Naive thymus-derived CD8-positive, alpha-beta T cell (primary cell): ENCODE measurements at places on chromosomes 6 and 20. TPM values are rescaled to one million over a fixed set of nuclear protein-coding genes. Genes with fewer than 3 reads are reported as not detected.
A peak's percentile ranks its signal among the peaks of the same experiment; 100 is the strongest.

Gene PNPLA1
- total RNA-seq: not detected

- no peaks in the 10 kb centered on the region for H3K4me1 ChIP-seq
- H3K27me3 ChIP-seq: no peaks in the 10 kb centered on the region
- H3K27ac ChIP-seq: no peak overlapping the region
- DNase-seq: no peak
- H3K36me3 ChIP-seq: no peaks in the 10 kb centered on the region
Observed at GRCh38 chr20:8523684-8524083, 391.6 kb downstream of the PLCB1 start.

DNA sequence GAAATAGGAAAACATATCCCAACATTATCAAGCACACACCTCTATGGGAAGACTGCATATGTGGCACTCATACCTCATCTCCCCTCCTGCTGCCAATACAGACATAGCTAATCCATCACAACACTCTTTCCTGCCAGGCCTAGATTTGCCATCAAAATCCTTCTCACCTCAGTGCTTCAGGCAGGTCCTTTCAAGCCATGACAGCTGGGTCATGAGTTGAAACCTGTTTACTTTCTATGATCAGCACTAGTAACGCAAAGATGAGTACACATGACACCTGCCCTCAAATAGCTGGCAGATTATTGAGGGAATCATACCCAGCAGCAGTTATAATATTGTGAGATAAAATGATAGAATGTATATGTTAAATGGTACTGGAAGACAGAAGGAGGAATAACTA, 183.1 kb downstream of the AIG1 start:
- no peaks in the 10 kb centered on the region for H3K36me3 ChIP-seq
- no peaks in the 10 kb centered on the region for H3K27me3 ChIP-seq
- no peaks in the 10 kb centered on the region for H3K4me1 ChIP-seq
- H3K4me3 ChIP-seq: no peak overlapping the region
- DNase-seq: no peak

DNA sequence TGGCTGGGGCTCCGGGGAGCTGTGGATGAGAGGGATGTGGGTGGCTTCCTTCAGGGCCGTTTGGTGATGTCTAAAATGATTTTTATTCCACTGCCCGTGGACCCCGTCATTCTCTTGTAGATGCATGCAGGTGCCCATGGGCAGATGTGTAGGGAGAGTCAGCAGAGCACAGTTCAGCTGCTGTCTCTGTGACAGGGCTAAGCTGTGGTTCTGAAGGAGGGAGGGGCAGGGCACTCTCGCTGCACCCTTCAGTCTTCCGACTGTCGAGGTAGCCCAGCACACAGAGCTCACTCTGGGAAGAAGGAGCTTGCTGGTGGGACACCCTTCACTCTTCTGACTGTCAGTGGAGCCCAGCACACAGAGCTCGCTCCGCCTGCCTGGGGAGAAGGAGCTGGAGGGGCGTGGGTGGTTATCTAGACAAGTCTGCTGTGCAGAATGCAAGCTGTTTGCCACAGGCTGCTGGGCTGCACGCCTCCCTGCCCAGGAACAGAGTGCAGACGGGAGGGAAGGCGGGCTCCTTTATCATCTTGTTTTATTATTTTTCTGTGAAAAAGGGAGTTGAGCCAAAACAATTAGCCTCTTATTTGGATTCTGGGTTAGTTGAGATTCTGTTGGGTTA, 28.4 kb upstream of the ADRM1 start:
- no peaks in the 10 kb centered on the region for H3K27me3 ChIP-seq
- no peak overlapping the region for H3K4me3 ChIP-seq
- peak overlapping the region; percentile 76 for H3K27ac ChIP-seq
- peaks cover 10% of the 10 kb centered on the region for H3K36me3 ChIP-seq
- DNase-seq: no peak
- H3K4me1 ChIP-seq: peaks cover 2% of the 10 kb centered on the region

Gene FAM229B
- total RNA-seq: 5.5 TPM

Gene RAMACL
- total RNA-seq: 0.42 TPM

DNA sequence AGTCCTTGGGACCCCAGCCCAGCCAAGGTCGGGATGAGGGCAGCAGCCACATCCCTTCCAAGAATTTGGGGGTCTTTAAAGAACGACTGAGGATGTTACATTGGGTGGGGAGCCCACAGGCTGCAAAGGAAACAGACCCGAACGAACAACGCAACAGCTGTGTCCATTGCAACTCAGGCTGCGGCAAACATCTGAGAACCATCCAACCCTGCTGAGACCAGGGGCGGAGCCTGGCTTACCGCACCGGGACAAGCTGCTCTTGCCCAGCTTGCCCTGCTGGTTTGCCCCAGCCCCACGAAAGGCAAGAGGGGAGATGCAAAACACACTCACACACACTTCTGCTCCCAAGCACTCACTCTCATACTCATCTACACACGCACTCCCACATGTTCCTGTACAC, 21.5 kb upstream of the TAF4 start:
- no peak overlapping the region for H3K4me3 ChIP-seq
- H3K36me3 ChIP-seq: no peaks in the 10 kb centered on the region
- H3K27ac ChIP-seq: no peak overlapping the region
- H3K4me1 ChIP-seq: no peaks in the 10 kb centered on the region
- H3K27me3 ChIP-seq: peaks cover 17% of the 10 kb centered on the region

DNA sequence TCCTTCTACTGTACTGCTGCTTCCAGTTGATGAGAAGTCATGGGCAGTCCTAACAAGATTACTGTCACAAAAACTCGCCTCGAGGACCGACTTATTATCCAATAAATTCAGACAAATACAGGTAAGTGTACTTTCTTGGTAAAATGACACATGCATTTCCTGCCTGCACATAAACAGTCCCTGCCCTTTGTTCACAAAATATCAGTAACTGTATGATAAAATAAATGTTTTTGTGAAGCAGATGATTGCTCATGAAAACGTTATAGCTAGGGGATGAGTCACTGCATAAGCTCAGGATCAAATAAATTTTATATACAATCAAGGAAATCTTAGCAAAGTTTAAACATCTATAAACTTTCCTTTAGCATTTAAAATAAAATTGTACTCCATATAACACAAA, 164.5 kb upstream of the RIPOR2 start:
- no peak overlapping the region for H3K27ac ChIP-seq
- H3K27me3 ChIP-seq: no peaks in the 10 kb centered on the region
- peaks cover 9% of the 10 kb centered on the region for H3K36me3 ChIP-seq
- DNase-seq: no peak

DNA sequence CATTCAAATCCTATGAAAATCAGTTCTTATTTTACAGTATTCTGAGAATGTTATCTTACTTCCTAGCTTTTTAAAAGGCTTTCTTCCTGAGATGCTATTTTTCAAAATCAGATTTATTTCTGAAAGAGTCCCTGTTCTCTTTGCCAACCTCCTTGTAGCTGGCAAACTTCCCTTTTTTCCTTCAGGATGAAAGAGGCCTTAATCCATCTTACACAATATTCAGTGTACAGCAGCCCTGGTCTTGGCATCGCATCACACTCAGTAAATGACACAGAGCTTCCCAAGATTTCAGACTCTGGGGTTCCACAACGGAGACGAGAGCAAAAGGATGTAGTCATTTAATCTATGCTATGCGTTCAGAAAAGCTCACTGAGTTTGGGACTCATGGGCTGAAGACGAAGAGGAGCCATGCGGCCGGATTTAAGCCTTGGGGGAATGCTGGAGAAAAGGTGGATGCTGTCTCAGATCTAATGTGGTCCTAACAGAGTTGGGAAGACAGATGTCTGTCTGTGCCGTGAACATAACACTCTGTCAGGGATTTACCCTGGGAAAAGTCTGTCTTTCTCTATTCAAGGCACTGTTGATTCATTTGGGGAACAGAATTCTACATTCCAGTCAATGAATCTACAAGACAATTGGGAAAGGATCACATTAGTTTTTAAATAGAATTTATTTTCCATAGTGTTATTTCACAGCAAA, 616.4 kb upstream of the AGPAT4 start:
- no peak overlapping the region for H3K4me3 ChIP-seq
- H3K36me3 ChIP-seq: no peaks in the 10 kb centered on the region
- no peak overlapping the region for H3K27ac ChIP-seq

Gene MED20
- 12.5 TPM for total RNA-seq
